ELR (cell line): ENCODE measurements at places on chromosomes 6 and 20.

DNA sequence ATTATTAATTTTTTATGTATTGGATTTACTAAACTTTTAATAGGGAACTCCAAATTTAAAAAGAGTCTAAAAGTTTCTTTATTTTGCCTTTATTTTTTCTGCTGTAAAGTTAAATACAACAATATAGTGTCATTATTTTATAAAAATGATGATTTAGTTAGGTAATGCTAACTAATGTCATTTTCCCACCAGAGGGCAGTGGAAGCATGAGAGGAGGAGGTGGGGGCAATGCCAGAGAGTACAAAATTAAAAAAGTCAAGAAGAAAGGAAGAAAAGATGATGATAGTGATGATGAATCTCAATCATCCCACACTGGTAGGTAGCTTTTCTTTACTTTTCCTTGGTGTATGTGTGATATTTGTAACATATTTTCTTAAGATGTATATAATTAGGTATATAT, 20.2 kb upstream of the FHL5 start:
- peak; percentile 35 for DNase-seq

DNA sequence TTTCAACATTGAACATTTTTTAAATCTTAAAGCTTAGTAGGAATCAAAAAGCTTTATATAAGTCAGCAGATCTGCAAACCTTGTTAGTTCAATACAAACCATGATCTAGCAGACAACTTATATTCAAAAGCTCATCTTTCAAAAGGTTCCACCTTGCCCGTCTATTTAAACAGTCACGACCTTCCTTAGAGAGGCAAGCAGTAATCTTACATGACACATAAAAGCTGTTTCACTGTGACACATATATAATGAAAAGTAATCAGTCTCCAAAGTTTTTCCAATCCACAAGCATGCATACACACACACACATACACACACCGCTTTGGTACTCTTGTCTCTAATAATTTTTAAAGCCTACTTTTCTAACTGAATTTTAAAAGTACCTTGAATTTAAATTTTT, 12.9 kb downstream of the SOD2 start:
- peak; percentile 61 for DNase-seq

DNA sequence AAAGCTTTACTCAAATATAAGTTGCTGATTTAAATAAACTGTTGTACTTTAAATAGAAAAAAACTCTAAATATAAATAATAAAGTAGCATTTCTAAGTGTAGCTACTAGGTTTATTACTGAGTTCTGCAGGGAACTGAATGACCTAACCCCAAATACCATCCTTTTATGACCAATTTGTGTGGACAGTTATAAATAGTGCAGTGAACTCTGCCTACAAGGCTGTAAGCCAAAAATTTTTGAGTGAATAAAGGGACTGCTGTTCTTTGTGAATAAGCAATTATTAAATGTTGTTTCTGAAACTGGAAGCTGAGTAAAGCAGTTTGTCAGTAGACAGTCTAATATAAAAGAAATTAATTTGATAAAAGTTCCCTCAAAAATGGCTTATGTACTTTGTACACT, 90.8 kb upstream of the ELOVL5 start:
- DNase-seq: no peak

DNA sequence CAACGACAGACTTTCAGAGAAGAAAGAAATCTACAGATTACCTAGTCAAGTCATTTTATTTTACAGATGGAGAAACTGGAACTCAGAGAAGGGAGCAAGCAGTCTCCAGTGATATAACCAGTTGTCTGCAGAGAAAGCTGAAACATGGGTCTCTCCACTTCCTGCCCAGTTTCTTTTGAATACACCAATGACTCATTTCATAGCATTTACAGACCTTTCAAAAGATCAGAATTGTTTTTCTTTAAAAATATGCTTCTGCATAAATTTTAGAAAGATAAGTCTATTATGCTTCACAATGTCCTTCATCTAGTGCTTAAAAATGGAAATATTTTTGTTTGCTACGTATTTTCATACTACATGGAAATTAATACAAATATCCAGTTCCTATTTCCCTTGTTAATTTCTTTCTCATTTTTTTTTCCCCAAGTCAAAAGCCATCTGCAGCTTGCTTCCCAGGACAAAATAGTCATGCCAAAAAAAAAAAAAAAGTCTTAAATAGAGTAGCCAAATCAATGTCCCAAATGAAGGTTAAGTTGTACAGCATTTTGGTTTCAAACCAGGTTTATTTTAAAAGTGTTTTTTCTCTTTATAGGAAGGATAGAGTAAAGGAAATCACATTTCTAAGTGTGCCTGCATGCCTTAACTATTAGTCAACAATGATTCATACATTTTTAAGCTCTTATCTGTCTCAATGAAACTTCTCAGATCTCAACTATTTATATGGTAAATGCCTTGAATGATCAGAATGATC, 36.9 kb downstream of the ARHGAP18 start:
- peak; percentile 93 for DNase-seq

DNA sequence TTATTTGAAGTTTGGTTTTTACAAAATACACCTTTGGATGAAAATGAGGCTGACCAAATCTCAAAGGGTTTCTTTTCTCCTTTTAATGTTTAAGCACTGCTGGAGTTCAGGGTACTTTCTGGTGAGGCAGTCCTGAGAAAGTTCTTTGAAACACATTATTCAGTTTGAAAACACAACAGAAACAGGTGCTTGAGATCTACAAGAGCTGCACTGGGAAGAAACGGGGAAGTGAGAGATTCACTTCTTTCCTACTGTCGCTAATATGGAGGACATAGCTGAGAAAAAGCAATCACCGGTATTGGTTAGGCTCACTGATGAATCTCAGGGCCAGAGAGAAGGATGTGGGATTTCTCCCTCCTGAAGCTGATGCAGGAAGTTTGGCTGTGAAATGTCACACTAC, 22.9 kb upstream of the TMEM170B start:
- DNase-seq: no peak

GRCh38 chr6:11207199-11207968, 25.1 kb downstream of the NEDD9 start:
- peak; percentile 96 for DNase-seq

GRCh38 chr6:25435416-25435985, 156.3 kb downstream of the CARMIL1 start:
- DNase-seq: no peak

DNA sequence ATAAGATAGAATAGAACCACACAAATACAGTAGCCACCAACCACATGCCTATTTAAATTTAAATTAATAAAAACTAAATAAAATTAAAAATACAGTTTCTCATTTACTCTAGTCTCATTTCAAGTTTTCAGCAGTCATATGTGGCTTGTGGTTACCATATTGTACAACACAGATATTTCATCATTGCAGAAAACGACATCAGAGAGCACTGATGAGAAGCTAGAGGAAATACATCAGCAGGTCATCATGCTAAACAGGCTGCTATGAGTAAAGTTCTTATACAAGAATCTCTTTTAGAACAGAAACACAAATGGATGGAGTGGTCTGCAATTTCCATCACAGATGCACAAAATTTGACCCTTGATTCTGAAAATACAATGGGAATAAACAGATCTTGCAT, 36.6 kb downstream of the TBC1D32 start:
- DNase-seq: no peak

DNA sequence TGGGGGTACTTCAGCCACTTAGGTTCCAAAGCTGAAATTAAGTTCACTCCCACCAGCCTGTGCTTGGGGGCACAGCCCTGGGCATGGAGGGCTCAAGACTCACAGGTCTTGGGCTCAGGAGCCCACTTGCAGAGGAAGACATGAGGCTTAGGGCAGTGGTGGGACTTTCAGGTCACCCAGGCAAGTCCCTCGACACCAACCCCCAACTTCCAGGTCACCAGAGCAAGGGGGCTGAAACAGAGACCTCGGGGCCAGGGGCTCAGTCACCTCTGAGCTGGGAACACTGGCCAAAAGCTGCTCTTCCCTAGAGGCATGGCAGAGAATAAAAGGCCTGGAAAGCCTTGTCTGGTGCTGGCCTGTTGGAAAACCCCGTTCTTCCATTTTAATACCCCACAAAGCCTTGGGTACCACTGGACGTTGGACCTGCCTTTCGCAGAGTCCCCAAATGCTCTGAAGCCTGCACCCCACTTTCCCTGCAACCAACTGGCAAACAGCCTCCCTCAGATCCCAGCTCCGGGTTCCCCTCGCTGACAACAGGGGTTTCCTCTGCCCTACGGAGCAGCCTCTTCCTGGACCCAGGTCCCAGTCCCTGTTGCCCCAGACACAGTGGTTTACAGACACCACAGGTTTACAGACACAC, 160.9 kb upstream of the PMEPA1 start:
- DNase-seq: no peak

GRCh38 chr6:27667657-27668441, 194.9 kb upstream of the ZNF184 start:
- DNase-seq: peak; percentile 33

GRCh38 chr6:168001029-168001332, 3.5 kb downstream of the KIF25 start:
- no peak for DNase-seq

GRCh38 chr20:57556980-57557274, 4.0 kb upstream of the PCK1 start:
- no peak for DNase-seq

- DNase-seq: peak; percentile 20
Measured at GRCh38 chr6:81331526-81331925, 421.0 kb downstream of the TENT5A start.

- no peak for DNase-seq
Measured at GRCh38 chr20:36850759-36851158, 25.2 kb upstream of the TLDC2 start.

- no peak for DNase-seq
Measured at GRCh38 chr20:487655-488054, 25.3 kb upstream of the TBC1D20 start.

GRCh38 chr6:75933387-75933975, 139.0 kb downstream of the IMPG1 start:
- DNase-seq: no peak

DNA sequence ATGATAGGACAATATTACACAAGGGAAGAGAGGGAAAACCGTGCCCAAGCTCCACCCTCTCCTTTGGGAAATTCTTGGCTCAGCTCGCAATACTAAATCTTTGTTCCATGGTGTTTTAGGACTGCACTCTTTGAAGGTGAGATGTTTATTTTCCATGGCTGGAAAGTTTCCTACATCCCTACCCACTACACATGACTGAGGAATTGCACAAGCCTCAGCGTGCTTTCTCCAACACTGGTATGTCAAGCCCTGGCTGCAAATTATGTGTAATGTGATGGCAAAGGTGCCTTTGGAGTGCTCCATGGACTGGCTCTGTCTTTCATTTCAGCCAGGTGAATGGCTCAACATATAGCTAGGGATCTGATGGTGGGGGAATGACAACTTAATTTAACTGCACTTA, 134.3 kb downstream of the ISM1 start:
- DNase-seq: no peak
